ENCODE measurements at places on chromosomes 3 and 15.

- no peak for DNase-seq
Observed at GRCh38 chr3:99250821-99251355, 349.4 kb upstream of the DCBLD2 start.

GRCh38 chr3:48560648-48561018 lies 2.9 kb downstream of the UCN2 start:
- no peak for DNase-seq

GRCh38 chr3:3792391-3792790 lies 6.8 kb upstream of the LRRN1 start:
- no peak for DNase-seq

GRCh38 chr15:101138913-101139880 lies 112.7 kb downstream of the CHSY1 start:
- DNase-seq, result no peak

GRCh38 chr3:42226470-42227425 lies 39.2 kb downstream of the CCK start:
- no peak for DNase-seq

GRCh38 chr15:55897560-55898336 lies 95.7 kb downstream of the NEDD4 start:
- no peak for DNase-seq

DNA sequence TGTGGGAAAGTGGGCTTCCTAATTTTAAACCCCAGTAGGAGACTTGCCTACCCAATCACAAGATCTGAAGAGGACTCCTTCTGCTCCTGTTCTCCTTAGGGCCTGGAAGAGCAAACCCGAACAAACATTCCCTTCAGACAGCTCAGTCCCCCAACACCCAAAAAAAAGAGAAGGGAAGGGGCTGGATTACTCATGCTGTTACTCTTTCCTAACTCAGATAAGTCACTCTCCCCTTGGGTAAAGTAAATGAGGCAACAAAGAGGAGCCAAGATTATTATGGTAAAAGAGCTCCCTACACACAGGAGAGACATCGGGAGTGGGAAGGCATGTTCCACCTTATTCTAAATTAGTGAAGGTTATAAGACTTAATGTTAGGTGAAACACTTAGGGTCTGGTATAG lies 18.1 kb upstream of the LEKR1 start:
- DNase-seq, result no peak

Data from urinary bladder (tissue), 4 donors.